ENCODE measurements at places on chromosomes 1 and 21.
A peak's percentile ranks its signal among the peaks of the same experiment; 100 is the strongest.

DNA sequence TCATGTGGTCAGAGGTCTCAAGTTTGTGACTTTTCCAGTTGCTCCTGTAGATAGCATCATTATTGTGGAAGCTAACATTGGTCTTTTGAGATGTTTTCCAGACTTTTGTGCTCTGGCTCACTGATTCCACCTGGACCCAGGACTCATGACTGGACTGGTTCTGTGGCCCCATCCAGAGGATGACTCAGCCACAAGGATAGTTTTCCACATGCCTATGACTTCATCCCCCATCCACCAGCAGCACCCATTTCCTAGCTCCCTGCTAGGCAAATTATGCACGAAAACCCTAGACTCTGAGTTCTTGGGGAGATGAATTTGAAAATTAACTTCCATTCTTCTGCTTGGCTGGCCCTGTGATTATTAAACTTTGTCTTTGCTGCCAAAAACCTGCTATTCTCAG, 949.3 kb downstream of the MRPL39 start:
- DNase-seq: no peak

DNA sequence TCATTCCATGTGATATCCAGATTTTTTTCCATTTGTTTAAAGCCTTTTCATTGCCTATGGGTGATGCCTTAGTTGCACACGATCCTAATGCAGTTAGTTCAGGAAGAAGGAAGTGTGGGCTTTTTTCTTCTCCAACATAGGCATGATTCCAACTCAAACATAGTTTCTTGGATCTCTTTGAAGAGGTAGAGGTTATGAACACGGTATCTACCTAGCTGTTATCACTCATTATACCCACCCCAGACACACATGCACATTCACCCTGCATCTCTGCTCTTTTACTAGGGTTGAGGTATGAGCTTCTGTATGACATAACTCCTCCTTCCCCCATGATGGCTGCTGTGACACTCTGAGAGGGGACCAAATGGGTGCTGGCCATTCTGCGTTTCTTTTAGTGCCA, 122.1 kb upstream of the ZNF648 start:
- DNase-seq: no peak

- DNase-seq: no peak
These were observed 2587.5 kb upstream of the TPTE start for GRCh38 chr21:7933923-7934322.

DNA sequence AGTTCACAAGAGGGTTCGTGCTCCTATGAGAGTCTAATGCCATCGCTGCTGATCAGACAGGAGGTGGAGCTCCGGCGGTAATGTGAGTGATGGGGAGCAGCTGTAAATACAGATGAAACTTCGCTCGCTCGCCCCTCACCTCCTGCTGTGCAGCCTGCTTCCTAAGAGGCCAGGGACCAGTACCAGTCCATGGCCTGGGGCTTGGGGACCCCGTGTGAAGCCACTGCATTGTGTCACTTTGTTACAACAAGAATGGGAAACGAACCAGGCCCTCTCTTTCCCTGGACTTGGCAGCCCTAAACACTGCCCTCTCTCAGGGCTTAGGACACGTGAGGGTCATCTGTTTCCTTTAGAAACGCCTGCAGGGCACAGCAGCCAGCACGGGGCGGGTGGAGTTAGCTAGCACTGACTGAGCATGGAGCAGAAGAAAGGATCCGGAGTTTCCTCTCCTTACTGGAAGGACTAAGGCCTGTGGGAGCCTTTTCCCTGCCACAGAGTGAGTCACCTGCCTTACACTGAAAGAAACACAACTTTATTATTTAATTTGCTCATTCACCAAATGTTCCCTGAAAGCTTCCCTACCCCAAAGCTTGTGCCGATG, 185.2 kb upstream of the TMEM51 start:
- peak; percentile 47 for DNase-seq

DNA sequence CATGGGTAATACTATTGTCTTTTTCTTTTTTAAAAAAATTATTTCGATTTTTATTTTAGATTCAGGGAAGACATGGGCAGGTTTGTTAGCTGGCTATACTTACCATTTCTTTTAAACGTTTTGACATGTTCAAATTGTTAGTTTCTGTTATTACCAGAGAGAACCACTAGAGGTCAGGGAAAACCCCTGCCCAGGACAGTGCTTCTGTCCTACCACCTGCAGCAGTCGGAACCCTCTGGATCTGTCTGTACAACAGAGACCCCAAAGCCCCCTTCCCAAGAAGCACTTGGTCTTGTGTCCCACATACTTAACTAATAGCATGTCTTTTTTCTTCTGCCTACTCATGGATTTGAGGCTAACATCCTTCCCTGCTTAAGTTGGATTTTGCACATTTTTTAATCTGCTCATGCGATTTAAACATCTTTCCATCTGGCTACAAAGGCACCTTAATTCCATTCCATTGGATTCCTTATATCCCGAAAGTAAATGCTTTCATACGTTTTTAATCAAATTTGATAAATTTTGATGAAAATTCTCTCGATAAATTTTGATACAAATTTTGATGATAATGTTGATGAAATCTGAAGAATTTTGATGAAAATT, 10.0 kb upstream of the C1orf115 start:
- peak; percentile 58 for DNase-seq

DNA sequence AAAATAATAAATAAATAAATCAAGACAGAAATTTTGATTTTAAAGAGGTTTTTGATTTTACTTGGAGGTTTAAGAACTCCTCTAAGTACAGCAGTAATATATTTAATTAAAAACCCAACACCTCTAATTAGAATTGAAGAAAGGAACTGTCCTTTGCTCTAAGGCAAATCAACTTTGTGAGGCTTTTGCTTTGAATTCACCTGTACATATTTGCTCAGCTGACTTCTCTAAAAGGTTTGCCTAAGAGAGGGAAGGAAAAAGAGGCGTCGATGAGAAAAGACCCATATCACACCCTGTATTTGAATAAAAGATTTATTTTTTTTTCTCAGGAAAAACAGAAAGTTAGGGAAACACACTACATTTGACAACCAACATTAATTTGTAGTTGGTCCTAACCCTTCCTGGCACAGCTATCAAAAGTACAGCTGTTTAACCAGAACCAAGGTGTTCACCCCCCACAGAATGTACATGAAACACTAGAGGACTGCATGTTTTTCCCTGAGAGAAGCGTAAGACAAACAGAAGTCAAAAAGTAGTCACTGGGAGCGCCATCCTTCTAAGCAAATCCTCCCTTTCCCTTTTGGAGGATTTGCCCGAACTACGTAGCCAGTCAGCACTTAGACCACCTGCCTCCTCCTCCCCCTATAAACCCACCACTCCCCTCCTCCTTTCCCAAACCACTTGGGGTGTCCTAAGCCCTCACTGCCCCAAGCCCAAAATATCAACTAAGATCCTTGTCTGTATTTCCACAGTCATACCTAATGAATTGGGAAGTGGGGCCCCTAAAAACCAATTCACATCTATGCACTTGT, 4.9 kb downstream of the MCL1 start:
- peak; percentile 64 for DNase-seq

DNA sequence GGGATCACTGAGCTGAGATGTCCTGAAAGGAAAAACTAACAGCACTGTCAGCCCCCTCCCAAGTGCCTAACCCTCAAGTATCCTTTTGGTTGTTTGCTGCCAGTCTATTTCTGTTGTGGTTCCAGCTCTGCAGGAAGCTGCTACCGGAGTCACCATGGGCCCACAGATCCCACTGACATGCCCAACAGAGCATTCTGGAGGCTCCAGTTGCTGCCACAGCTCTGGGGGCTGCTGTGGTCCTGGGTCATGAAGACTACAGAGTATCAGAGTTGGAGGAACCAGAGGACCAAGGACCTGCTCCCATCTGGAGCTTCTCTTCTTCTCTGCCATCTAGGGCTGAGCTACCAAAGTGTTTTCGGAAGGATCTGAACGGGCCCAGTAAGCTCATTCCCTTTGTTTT, 910 bp downstream of the LCE3A start:
- no peak for DNase-seq

GRCh38 chr1:198018529-198018928, 101.4 kb downstream of the LHX9 start:
- peak; percentile 39 for DNase-seq

DNA sequence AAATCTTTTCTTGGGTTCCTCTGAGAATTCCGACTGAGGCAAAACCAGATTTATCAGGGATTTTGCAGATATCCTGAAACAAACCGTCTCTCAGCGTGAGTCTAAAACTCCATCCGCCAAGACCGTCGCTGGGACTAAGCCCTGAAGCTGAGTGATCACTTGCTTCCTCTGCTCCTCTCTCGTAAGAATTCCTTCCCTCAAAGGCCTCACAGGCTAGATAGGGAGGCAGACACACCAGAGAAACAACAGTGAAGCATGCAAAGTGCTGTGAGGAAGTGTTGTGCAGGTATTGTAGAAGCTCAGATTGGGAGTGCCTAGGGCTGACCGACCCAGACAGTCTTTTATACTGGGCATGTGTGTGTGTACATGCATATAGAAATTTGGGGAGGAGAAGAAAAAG, 119.1 kb downstream of the RGS7 start:
- DNase-seq: no peak

DNA sequence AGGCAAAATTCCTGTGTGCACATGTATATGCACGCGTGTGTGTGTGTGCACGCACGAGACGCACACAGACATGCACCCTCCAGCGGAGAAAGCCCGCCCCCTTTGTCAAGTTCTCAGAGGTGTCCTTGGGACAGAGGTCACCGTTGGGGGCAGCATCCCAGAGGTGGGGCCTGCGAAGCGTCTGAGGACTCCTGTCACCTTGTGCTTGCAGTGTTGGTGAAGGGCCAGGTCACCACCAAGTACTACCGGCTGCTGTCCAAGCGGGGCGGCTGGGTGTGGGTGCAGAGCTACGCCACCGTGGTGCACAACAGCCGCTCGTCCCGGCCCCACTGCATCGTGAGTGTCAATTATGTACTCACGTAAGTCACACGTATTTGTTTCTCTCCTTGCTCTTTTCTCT, 42.6 kb downstream of the SIM2 start:
- DNase-seq: no peak

GRCh38 chr21:8998946-8999681, 1522.3 kb upstream of the TPTE start:
- no peak for DNase-seq

- no peak for DNase-seq
These were observed 1.2 kb downstream of the SLAMF7 start for GRCh38 chr1:160740133-160740688.

- DNase-seq: no peak
These were observed 183.3 kb downstream of the ST6GALNAC3 start for GRCh38 chr1:76257823-76258222.

GRCh38 chr21:42925114-42925926, at the start of gene ERVH48-1:
TSS of gene ERVH48-1 (minus strand) at chr21:42925630. CDS start at chr21:42919006, 6,624 bp downstream.
- DNase-seq: peak; percentile 9

GRCh38 chr1:26574719-26575251, 45.2 kb downstream of the RPS6KA1 start:
- peak; percentile 60 for DNase-seq

- no peak for DNase-seq
These were observed 103.9 kb downstream of the ZBTB18 start for GRCh38 chr1:244154872-244155531.

GRCh38 chr1:30038134-30039025, 685.0 kb downstream of the MATN1 start:
- no peak for DNase-seq

DNA sequence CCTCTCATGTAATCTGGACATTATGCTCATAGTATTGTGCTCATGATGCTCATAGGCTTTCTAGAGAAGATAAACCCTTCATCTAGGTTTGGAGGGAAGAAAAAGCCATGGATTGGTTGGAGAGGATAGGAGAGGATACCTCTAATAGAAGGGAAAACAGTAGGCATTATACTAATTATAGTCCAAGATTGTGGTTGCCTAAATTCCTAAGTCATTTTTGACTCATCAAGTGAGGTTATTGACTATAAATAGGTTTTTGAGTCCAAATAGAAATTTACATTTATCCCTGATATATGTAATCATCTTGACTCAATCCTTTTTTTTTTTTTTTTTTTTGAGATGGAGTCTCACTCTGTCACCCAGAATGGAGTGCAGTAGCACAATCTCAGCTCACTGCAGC, 5.0 kb downstream of the SYT11 start:
- DNase-seq: no peak

DNA sequence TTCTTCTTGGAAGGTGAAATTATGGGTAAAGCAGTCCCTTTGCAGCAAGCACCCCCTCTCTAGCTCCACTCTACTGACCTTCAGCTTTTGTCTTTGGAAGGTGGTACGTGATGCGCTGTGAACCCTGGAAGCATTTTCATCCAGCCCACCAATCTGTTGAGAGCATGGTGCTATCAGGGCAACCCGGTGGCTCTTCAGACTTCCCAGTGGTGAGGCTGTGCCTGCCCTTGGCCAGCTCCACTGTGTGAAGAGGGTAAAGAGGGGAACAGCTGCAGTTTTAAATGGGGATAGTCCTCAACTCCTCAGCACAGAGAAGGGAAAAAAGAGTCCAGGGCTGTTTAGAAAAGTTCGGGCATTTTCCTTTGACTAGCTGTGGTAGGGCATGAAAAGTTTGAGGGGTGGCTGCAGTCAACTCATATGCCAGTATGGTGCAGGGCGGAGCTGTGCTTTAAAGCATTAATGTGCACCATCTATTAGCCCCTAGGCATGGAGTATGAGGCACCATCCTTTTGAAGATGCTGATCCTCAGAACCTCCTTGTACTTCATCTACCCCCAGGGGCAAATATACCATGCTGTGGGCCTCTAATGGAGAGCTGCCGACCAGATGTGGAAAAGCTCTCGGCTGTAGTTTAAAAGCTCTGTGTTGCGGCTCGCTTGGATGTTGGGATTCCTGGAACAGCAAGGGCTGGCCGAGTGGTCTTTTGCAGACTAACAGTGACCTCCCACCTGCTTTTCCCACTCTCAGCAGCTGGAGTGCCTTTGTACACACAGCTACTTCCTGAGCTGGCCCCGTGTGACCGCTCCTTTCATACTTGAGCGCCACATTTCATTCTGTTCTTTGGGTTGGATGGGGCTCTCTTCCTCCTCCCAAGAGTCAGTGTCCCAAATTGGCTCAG, 123.0 kb downstream of the PEX14 start:
- no peak for DNase-seq

- DNase-seq: peak; percentile 64
These were observed 35.7 kb upstream of the MTR start for GRCh38 chr1:236759252-236759859.

DNA sequence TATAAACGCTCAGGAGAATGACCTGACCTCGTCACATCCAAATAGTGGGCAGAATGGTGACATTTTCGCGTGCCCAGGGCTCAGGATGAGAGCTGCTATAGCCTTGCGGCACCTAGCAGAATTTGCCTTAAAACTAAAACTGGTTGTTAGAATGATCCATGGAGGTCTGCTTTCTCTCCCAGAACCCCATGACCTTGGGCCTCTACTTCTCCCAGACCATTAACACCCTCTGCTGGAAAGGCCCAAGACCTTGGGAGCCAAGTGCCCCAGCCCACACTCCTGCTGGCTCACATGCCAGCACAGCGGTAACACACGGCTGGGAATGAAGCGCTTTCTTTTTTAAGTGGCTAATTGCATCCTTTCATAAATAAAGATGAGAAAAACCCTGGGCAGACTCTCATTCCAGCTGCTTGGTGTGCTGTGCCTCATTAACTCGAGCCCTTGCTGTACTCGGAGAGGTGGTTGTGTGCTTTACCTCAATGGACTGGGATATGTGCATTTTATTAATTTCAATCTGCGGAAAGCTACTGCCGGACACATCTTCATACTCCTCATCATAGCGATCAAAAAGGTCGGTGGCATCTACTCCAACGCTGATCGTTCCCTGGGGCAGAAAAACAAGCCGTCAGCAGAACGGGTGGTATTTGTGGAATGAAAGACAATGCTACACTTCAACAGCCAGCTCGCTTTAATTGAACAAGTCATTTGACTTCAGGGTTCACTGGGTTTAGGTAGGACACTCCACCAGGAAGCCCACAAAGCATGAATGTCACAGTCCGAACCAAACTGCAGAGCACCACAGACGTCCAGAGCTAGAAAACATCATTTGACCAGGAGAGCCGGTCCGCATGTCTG, 29.0 kb downstream of the THAP3 start:
- no peak for DNase-seq

Measured in fibroblast of pulmonary artery (primary cell).